ENCODE measurements at places on chromosomes 2 and 18. TPM values are rescaled to one million over a fixed set of nuclear protein-coding genes. Genes with fewer than 3 reads are reported as not detected.

DNA sequence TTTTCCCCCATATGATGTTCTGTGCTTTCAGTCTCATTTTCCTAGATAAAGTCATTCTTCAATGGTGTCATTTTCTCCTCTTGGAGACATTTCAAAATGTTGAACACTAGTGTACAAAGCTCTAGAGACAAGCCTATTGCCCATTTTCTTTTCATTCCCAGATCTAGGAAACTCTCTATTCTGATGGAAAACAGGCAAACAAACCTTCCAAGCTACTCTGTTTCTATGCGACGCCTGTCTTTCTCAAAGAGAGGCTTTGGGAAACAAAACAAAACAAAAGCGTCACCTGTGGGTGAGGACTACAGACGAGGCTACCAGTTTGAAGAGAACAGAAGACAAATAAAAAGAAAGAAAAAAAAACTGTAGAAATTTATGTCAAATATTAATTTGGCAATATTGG is 311.0 kb downstream of the CBLN2 start:
- no peak overlapping the region for H3K4me3 ChIP-seq
- DNase-seq: no peak
- peaks cover 2% of the 10 kb centered on the region for H3K27me3 ChIP-seq
- H3K4me1 ChIP-seq: no peaks in the 10 kb centered on the region
- H3K36me3 ChIP-seq: no peaks in the 10 kb centered on the region

DNA sequence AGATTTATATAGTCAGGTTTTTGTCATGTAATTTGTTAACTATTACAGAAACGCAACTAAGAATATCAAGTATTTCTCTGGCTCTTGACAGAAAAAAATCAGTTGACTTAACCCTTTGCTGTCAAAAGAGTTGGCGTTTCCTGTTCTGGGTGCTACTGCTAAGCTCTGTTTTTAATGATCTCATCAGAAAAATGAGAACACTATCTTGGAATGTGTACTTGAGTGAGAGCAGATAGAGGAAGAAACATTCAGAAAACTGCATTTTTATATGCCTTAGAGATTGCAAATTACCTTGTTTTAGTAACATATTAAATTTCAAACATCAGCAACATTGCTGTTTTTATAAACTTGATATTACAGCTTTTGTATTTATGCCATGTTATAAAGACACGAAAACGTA is 297.9 kb downstream of the RDH14 start:
- H3K27me3 ChIP-seq: no peaks in the 10 kb centered on the region
- H3K4me3 ChIP-seq: no peak overlapping the region
- no peaks in the 10 kb centered on the region for H3K36me3 ChIP-seq
- H3K4me1 ChIP-seq: no peaks in the 10 kb centered on the region

The HNMT gene
- total RNA-seq: 11.6 TPM

DNA sequence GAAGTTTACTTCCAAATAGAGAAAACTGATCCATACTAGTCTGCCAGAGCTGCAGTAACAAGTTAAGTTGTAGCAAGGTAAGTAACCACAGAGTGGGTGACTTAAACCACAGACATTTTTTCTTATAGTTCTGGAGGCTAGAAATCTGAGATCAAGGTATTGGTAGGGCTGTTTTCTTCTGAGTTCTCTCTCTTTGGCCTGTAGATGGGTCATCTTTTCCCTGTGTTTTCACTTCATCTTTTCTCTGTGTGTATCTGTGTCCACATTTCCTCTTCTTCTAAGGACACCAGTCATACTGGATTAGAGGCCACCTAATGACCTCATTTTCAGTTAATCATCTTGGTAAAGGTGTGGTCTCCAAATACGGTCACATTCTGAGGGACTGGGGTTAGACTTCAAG is 142.9 kb upstream of the MEX3C start:
- no peak for DNase-seq
- peaks cover 12% of the 10 kb centered on the region for H3K27me3 ChIP-seq
- no peak overlapping the region for H3K4me3 ChIP-seq

DNA sequence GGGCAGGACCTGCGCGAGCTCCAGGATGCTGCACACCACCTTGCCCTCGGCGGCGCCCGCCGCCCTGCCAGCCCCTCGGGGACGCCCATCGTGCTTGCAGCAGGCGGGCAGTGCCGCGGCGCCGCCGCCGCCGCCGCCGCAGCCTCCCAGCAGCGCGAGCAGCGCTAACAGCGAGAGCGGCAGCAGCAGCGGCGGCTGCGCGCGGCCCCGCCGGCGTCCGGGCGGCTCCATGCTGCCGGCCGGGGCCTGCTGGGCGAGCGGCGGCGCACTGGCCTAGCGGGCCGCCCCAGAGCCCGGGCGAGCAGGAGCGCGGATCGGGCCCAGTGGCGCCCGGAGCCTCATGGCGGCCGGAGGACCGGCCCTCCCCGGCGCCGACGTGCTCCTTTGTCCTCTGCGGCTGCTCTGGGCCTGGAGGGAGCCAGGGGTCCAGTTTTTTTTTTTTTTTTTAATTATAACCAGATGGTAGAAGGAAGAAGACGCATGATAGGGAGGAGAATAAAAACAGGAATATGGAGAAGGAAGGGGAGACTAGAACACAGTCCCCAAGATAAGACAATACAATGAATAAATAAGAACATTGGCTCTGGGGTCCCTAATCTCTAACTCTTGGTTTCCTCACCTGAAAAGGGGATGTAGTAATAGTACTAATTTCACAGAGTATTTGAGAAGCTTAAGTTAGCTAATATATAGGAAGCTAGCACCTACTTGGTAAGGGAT is 17.1 kb upstream of the ANKRD62 start:
- peaks cover 30% of the 10 kb centered on the region for H3K4me1 ChIP-seq
- peaks cover 24% of the 10 kb centered on the region for H3K27me3 ChIP-seq
- peak overlapping the region; percentile 81 for H3K4me3 ChIP-seq
- no peak overlapping the region for H3K27ac ChIP-seq
- no peak for DNase-seq

DNA sequence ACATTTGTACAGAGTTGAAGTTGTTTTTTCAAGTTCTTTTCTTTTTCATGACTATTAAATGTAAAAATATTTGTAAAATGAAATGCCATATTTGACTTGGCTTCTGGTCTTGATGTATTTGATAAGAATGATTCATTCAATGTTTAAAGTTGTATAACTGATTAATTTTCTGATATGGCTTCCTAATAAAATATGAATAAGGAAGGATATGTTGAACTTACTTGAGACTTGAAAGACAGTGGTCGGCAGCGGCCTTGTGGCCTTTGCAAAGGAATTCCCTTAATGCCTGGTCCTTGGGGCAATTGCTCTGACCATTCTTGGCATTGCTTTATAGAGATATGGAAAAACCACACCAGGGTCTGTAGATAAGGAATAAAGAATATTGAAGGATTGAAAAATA is 25.9 kb upstream of the TMEM87B start:
- H3K27ac ChIP-seq: peak overlapping the region; percentile 57
- no peak for DNase-seq
- H3K27me3 ChIP-seq: no peaks in the 10 kb centered on the region
- peaks cover 30% of the 10 kb centered on the region for H3K36me3 ChIP-seq

GRCh38 chr2:20440001-20440560 is 6.8 kb upstream of the RHOB start:
- H3K4me3 ChIP-seq: no peak overlapping the region
- no peak overlapping the region for H3K27ac ChIP-seq
- no peaks in the 10 kb centered on the region for H3K36me3 ChIP-seq
- H3K4me1 ChIP-seq: peaks cover 15% of the 10 kb centered on the region
- DNase-seq: no peak
- peaks cover 16% of the 10 kb centered on the region for H3K27me3 ChIP-seq

DNA sequence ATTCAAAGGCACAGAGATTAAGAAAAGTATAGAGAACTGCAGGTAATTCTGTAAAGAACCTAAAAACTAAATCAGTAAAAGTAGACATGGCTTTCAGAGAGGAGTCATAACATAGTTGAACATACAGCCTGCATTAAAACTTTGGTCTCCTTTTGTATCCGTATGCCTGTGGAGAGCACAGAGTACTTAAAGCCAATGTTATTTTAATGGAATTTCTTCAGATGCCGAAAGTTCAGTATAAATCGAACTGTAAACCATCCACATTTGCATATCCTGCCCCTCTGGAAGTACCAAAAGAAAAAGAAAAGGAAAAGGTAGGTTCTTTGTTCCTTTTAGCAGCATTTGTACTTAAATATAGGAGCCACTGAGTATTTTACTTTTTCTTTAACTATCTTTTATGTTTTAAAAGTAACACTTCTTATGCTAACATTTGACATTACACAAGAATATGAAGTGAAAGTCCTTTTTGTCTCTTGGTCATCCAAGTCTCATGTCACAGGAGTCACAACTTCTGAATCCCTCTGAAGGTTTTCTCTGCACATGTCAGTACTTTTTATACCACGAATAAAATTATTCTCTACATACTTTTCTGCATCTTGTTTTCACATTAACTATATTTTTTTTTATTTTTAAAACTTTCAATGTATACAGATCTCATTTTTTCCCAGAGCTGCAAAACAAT is 34.9 kb upstream of the ARMC9 start:
- H3K36me3 ChIP-seq: peaks cover 33% of the 10 kb centered on the region
- no peak overlapping the region for H3K27ac ChIP-seq
- no peak for DNase-seq
- no peak overlapping the region for H3K4me3 ChIP-seq

DNA sequence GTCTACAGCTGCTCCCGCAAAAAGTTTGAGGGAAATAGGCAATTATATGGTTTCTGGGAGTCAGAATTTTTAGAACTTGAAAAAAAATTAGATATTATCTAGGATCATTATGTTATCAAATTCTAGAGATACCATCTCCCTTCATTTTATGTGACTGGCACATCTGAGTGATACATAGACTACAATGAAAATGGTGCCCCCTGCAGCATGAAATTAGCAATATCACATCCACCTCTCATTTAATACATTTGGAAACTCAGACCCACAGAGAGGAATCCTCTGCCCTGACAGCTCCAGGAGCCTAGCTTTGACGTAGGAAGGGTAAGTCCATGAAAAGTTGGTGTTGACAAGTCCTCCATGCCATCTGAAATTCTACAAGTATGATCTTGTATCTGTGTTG is 381.6 kb downstream of the SUCLG1 start:
- peaks cover 8% of the 10 kb centered on the region for H3K27me3 ChIP-seq
- H3K27ac ChIP-seq: no peak overlapping the region
- H3K4me3 ChIP-seq: no peak overlapping the region
- no peaks in the 10 kb centered on the region for H3K36me3 ChIP-seq

The TCF23 gene
- total RNA-seq: not detected

The GPD2 gene
- total RNA-seq: 25.3 TPM

The TUBB8B gene
- total RNA-seq: not detected

DNA sequence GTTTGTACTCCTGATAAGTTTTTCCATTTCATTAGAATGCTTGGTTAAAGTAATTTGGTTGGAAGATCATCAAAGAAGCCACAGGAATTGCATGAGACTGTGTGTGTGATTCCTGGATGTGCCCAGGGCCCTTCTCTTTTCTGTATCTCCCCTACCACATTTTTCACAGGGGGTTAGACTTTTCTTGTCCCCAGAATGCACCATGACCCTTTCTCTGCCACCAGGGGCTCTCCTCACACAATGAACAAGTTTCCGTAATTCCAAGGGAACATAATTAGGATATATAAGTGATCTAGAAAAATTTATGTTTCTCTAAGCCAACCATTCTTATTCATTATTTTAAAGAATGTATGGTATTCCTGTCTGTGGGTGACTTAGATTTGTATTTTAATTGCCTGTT is 291.8 kb downstream of the NEDD4L start:
- H3K27ac ChIP-seq: no peak overlapping the region
- DNase-seq: no peak
- H3K4me1 ChIP-seq: peaks cover 39% of the 10 kb centered on the region
- H3K36me3 ChIP-seq: peaks cover 34% of the 10 kb centered on the region
- H3K4me3 ChIP-seq: no peak overlapping the region

DNA sequence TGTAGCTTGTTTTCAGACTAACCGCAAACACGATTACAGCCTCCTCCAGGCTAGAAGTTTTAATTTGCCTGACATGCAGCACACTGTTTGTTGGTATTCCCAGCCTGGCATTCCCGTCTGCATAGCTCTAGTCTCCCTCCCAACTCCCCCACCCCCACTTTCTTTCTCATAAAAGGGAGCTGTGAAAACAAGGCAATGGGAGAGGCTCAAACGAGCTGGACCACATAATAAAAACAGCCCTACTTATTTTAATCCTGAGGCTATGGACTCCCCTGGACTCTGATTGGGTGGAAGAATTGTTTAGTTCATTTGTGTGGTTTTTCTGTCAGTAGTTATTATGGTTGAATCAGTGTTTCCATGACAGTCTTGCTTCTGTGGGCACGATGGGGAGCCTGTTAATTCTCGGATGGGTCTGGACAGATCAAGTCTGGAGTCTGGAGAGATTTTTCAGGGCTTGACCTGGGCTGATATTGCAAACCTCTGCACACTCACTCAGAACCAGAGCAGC is 1.2 kb downstream of the STON1 start:
- peak overlapping the region; percentile 90 for H3K4me3 ChIP-seq
- H3K4me1 ChIP-seq: peaks cover 30% of the 10 kb centered on the region
- DNase-seq: no peak
- no peaks in the 10 kb centered on the region for H3K36me3 ChIP-seq
- H3K27me3 ChIP-seq: no peaks in the 10 kb centered on the region
- peak overlapping the region; percentile 31 for H3K27ac ChIP-seq

DNA sequence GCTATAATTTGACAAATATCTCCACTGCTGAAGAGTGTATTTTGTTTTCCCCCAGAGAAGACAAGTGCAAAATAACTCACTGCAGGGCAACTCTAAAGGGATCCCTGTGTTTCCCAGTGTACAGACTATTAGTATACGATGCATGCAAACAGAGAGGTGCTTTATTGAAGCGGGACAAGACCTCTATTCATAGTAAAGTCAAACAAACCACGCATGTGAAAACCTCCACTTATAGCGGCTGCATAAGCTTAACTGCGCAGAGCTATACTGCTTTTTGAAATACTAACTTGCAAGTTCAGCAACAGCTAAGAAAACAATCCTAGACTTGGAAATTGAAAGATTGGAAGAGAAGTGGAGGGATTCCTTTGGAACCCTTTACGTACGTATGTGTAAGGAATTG is 15.6 kb downstream of the RNF144A start:
- no peak overlapping the region for H3K27ac ChIP-seq
- H3K36me3 ChIP-seq: peaks cover 10% of the 10 kb centered on the region
- no peak for DNase-seq
- H3K4me1 ChIP-seq: peaks cover 28% of the 10 kb centered on the region

DNA sequence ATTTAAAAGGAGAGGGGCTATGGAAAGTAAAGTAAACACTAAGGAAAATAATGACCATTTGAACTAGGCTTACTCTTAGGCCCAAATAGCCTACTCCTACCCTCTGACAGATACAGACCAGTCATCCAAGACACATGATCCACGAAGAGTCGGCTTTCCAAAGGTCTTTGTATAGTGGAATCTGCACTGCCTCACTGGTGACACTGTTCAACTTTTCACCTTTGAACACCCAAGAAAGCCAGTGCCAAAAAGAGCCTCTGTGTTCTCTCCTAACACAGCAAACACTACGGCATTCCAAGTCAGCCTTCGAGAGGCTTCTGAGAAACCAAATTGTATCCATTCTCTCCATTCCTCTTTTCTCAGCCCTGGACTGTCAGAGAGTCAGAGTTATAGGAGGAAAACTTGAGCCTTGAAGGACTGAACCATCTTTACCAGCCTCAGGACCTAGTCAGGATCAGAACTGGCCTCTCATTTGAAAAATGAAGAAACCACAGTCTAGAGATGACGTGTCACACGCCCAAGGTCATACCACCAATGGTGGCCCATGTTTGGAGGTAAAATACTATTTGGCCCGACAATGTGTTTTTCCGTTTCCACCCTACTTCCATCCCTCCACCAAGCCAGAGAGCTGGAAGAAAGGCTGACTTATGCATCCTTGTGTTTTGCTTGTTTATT is 267.4 kb upstream of the ACVR2A start:
- no peaks in the 10 kb centered on the region for H3K27me3 ChIP-seq
- no peaks in the 10 kb centered on the region for H3K4me1 ChIP-seq
- no peak overlapping the region for H3K27ac ChIP-seq
- no peaks in the 10 kb centered on the region for H3K36me3 ChIP-seq
- DNase-seq: no peak
- no peak overlapping the region for H3K4me3 ChIP-seq

Measured in type B pancreatic cell (in vitro differentiated cells).